Ureter (tissue), 1 donor: ENCODE measurements at places on chromosomes 7 and 10. TPM values are rescaled to one million over a fixed set of nuclear protein-coding genes. Genes with fewer than 3 reads are reported as not detected.

The NKX6-2 gene
- not detected for total RNA-seq

The PNPLA8 gene
- total RNA-seq, result 32.0 TPM

The NKX2-3 gene
- not detected for total RNA-seq

The BBS9 gene
- 22.7 TPM for total RNA-seq

DNA sequence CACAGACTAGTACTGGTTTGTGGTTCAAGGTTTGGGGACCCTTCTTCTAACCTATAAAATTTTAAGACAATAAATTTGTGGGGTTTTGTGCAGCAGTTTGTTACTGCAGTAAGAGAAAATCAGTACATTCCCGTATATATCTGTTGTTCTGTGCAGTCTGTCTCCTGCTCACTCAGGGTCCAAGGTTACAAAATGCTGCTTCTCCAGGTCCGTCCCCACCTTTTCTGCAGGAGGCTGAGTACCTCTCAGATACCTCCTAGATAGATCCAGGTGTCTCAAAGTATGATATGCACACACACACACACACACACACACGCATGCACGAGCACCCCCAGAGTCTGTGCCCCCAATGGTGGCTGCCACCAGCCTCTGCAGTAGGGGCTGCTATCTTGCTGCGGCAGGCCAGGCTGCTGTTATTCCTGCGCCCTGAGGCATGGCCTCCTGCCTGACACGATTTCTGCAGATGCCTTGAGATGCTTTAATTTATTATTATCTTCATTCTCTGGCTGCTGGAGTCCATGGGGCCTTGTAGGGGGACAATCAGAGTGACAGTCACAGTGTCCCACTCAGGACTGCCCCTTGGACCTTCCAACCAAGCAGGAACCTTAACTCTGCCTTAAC is 25.2 kb upstream of the ASL start:
- no peak for DNase-seq

- DNase-seq, result no peak
Observed at GRCh38 chr7:129955993-129956543, 3.3 kb upstream of the UBE2H start.

GRCh38 chr10:8312079-8312478 is 257.6 kb downstream of the GATA3 start:
- no peak for DNase-seq
